ENCODE measurements at places on chromosomes 5 and 9.

GRCh38 chr5:148748702-148749392 lies 77.6 kb upstream of the ADRB2 start:
- DNase-seq = no peak
- H3K27ac ChIP-seq = no peak overlapping the region
- no peak overlapping the region for H3K4me3 ChIP-seq

- no peak overlapping the region for H3K27ac ChIP-seq
- no peak overlapping the region for H3K4me3 ChIP-seq
- no peaks in the 10 kb centered on the region for H3K27me3 ChIP-seq
- H3K36me3 ChIP-seq = no peaks in the 10 kb centered on the region
- no peak for DNase-seq
Measured at GRCh38 chr5:8766448-8766847, 779.4 kb downstream of the SEMA5A start.

DNA sequence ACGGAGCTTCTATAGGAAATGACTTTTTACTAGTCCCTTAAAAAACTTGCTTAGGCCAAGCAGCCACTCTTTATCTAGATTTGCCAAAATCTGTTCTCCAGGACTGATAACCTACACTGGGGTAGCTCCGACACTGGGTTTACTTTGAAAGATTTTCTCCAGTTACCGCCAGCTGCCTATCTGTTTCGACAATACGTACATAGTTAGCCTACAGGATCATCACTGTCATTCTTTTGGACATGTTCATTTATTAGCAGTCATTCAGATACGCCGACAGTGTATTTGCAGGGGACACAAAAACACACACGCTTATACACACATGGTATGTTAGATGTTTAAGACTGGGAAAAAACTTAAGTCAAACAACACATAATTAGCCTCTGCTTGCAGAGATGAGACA lies 225.7 kb downstream of the DCP2 start:
- DNase-seq = no peak
- H3K36me3 ChIP-seq = peaks cover 5% of the 10 kb centered on the region
- peak overlapping the region; percentile 76 for H3K27ac ChIP-seq

DNA sequence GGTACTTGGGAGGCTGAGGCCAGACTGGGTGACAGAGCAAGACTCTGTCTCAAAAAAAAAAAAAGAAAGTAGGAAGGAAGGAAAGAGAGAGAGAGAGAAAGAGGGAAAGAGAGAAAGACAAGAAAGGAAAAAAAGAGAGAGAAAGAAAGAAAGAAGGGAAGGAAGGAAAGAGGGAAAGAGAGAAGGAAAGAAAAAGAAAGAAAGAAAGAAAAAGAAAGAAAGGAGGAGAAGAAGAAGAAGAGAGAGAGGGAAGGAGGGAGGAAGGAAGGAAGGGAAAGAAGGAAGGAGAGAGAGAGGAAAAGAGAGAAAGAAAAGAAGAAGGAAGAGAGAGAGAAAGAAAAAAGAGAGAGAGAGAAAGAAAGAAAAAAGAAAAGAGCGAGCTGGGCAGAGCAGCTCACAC lies 3.1 kb upstream of the ZER1 start:
- H3K27me3 ChIP-seq = no peaks in the 10 kb centered on the region
- H3K4me1 ChIP-seq = peaks cover 23% of the 10 kb centered on the region
- H3K36me3 ChIP-seq = no peaks in the 10 kb centered on the region
- H3K27ac ChIP-seq = no peak overlapping the region
- no peak for DNase-seq
- H3K4me3 ChIP-seq = no peak overlapping the region

DNA sequence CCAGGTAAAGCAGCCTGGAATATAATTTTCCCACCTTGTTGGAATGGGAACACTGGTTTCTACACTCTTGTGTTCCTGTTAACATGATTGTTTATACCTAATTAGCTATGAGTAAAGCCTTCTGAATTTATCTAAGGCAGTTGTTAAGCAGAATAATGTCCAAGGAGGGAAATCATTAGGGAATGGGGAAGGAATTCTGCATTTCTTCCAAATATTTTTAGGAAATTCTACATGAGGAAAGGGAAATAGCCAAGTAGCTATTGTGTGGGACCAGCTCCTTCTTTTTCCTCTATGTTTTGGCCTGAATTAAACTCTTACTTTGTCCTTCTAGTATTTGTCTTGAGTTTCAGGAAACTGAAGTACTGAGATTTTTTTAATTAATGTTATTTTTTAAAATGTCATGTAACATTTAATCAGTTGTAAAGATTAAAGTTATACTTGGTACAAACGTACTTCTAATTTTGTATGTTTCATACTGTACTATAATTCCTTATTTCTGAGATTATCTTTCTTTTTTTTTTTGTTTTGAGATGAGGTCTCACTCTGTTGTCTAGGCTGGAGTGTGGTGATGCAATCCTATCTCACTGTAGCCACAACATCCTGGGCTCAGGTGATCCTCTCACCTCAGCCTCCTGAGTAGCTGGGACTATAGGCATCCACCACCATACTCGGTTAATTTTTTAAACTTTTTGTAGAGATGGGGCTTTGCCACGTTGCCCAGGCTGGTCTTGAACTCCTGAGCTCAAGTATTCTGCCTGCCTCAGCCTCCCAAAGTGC lies 28.5 kb downstream of the ANKDD1B start:
- H3K4me3 ChIP-seq = no peak overlapping the region
- no peak for DNase-seq
- no peaks in the 10 kb centered on the region for H3K36me3 ChIP-seq
- no peak overlapping the region for H3K27ac ChIP-seq

DNA sequence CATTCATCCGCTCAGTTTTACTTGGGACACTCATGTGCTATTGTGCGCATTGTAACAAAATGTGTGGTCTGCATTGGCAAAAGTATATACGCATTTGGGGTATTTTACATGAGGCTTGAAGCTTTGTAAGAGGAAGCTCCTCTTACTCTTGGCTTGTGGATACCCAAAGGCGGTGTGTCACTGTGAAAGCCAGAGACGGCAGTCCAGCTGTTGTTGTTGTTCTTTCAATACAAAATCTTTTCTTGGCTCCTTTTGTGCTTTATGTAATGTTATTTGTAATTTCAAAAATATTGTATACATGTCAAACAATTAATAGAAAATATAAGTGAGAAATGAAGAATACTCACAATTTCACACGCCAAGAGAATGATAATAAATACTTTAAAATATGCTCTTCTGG lies 128.3 kb upstream of the MOCS2 start:
- no peaks in the 10 kb centered on the region for H3K27me3 ChIP-seq
- H3K4me3 ChIP-seq = no peak overlapping the region
- no peak overlapping the region for H3K27ac ChIP-seq
- no peaks in the 10 kb centered on the region for H3K36me3 ChIP-seq
- H3K4me1 ChIP-seq = no peaks in the 10 kb centered on the region

DNA sequence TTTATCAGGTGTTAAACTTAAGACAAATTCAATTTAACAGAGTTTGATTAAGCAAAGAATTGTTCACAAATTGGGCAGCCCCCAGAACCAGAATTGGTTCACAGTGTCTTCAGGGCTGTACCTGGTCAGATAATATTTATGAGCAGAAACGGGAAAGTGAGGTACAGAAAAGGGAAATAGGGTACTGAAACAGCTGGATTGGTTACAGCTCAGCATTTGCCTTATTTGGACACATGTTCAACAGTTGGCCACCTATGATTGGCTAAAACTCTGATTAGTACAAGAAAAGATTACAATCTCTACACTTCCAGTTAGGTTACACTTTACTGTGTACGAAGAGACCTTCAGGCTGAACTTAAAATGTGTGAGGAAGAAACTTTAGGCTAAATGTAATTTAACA lies 18.7 kb downstream of the LRRC70 start:
- no peak overlapping the region for H3K27ac ChIP-seq
- H3K4me3 ChIP-seq = no peak overlapping the region
- no peaks in the 10 kb centered on the region for H3K36me3 ChIP-seq
- no peaks in the 10 kb centered on the region for H3K27me3 ChIP-seq
- DNase-seq = no peak

Measured in esophagus squamous epithelium (tissue), 5 donors.